ENCODE measurements at places on chromosomes 1 and 21.

DNA sequence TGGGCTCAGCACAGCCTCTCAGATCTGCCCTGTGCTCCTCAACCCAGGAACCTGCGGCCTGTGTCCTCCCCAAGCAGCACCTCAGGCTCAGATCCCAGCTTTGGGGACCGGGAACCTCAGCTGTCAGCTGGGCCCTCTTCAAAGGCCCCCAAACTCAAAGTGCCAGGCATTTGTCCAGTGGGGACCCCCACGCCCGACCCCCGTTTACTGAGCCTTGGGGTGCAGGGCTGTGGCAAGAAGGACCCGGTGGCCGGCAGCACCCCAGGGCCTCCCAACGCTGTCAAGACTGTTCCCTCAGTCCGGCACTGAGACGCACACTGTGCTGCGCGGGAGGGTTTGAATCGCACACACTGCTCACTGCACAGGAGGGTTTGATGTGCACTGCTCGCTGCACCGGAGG, 35.0 kb downstream of the MORN1 start:
- no peak for DNase-seq

- DNase-seq = no peak
These were observed 29.0 kb downstream of the DHCR24 start for GRCh38 chr1:54857746-54858561.

DNA sequence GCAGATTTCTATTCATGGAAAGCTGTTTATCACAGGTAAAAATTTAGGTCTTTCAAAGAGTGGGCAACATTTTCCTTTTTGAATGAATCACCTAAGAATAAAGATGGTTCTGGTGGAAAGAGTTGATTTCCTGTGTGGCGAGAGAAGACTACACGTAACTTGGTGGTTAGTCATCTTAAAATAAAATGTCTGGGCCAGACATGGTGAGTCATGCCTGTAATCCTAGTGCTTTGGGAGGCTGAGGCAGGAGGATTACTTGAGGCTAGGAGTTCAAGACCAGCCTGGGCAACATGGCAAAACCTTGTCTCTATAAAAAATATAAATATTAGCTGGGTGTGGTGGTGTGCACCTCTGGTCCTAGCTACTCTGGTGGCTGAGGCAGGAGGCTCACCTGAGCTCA, 65.7 kb downstream of the DISP1 start:
- DNase-seq = no peak

GRCh38 chr1:217673387-217673786, 42.2 kb downstream of the SPATA17 start:
- DNase-seq = no peak

DNA sequence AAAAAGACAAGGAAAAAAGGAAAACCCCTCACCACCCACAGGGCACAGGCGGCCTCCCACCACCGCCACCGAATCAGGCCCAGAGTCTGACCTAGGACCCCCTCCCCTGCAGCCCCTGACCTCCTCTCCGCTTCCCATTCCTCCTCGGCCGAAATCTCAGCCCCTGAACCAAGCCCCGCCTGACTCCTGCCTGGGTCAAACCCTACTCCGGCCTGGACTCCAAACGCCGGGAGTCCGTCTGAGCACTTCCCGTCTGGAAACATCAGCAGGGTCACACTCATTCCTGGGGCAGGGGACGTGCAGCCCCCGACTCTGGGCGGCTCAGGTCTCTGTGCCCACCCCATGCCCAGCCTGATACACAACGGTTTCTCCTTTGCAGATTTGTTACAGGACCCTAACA, 26.4 kb upstream of the SUMO3 start:
- no peak for DNase-seq

GRCh38 chr1:205015241-205015640, 27.8 kb upstream of the CNTN2 start:
- DNase-seq = no peak

- no peak for DNase-seq
These were observed 434 bp downstream of the EVA1B start for GRCh38 chr1:36322786-36323635.

- DNase-seq = no peak
These were observed 35.4 kb upstream of the PKN2 start for GRCh38 chr1:88648706-88649105.

DNA sequence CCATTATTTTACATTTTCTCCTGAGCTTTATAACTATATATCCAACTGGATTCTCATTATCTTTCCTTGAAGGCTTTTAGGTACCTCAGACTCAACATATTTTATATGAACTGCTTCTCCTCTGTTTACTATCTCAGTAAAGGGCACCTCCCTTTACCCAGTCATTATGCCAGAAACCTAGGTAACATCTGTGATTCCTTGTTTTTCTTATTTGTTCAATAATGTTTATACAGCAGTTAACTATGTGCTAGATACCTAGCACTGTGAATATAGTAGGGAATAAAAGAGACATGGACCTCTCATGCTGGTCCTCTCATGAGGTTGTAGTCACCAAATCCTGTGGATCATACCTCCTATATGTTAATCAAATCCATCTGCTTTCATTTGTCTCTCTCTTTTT, 25.6 kb downstream of the PPP1R12B start:
- DNase-seq = no peak

GRCh38 chr1:13498553-13498952, 15.2 kb downstream of the LRRC38 start:
- DNase-seq = no peak

- no peak for DNase-seq
These were observed 451.7 kb downstream of the CAMTA1 start for GRCh38 chr1:7236844-7237515.

- peak; percentile 59 for DNase-seq
These were observed 27.5 kb downstream of the LRRC8C start for GRCh38 chr1:89660224-89661061.

DNA sequence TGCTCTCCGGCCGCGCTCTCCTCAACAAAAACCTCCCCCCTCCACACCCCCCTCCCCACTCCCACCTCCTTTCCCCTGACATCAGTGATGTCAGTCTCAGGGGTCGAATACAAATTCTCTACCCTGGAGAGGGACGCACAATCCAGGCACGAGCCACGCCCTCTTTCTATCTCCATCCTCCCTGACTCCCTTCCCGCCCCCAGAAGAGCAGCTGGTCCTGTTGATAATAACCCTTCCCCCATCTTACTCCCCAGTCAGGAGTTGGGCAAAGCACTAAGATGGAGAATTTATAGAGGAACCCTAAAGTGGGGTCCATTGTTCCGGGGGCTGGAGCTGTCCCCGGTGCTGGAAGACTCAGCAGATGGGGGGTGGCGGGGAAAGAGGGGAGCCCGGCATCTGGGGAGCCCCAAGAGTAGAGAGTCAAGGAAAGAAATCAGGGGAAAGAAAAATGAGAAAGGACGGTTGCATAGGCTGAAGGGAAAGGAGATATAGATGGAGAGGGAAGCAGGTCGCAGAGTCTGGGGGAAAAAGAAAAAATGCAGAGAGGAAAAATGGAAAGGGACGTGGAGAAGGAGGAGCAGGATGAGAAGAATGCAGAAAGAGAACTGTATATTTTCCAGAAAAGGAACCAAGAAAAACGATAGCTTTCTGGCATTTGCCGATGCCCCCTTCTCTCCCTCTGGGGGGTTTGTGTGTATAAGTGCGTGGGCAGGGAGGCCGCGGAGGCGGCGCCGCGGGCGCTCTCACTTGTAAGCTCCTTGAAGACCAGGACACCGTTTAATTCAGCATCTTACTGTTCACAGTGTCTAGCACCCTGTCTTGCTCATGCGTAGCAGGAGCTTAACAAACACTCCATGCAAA, at the start of gene CELF3:
Gene CELF3 (minus strand): TSS at position 33 of the 861 bp plus-strand sequence. CDS start 783 bp downstream, outside the sequence.
- no peak for DNase-seq

DNA sequence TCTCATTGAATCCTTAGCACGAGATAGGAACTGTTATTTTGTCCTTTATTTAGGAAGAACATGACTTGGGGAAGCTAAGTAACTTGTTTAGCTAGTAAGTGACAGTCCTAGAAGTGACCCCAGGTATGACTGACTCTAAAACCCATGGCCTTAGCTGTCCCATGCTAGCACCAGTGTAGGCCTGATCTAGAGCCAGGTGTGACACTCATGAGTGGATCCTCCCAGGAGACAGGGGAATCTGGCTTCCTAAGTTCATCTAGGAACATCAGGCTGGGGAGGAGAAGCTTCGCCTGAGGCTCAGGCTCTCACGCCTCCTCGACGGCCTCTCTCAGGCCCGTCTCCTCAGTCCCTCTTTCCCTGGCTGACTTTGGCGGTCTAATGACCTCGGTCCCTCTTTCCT, 31.2 kb downstream of the CD48 start:
- DNase-seq = no peak

GRCh38 chr1:20165522-20165951, 20.4 kb upstream of the UBXN10 start:
- no peak for DNase-seq

DNA sequence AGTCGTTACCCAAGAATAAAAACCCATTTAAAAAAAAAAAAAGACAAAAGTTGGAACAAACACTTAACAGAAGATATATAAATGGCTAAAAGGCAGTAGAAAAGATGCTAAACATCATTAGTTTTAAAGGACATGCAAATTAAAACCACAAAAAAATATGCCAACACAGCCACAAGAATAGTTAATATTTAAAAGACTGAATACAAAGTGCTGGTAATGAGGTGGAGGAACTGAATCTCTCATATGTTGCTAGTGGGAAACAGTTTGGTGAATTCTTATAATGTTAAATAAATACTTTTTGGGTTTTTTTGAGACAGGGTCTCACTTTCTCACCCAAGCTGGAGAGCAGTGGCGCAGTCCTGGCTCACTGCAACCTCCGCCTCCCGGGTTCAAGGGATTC, 10.0 kb downstream of the LRRC40 start:
- DNase-seq = no peak

- DNase-seq = no peak
These were observed 36.0 kb downstream of the UBE4B start for GRCh38 chr1:10068605-10069294.

DNA sequence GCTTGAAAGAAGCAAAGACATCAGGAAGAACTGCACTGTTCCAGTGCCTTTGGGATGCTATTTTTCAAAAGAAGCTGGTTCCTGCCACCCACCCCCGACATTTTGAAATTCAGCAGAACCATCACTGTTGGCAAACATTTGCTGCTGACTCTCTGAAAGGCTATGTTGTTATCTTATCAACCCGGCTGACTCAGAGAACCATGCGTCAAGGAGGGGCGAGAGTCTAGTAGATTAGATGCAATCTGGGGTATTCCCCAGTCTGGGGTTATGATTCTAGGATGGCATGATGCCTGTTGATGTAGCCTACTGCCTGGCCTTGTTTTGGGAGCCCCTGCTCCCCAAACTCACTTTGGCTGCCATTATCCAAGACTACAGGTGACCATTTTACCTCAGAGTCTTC, 267.8 kb upstream of the RUNX1 start:
- DNase-seq = no peak

GRCh38 chr1:156961709-156962108, 41.3 kb downstream of the LRRC71 start:
- no peak for DNase-seq

DNA sequence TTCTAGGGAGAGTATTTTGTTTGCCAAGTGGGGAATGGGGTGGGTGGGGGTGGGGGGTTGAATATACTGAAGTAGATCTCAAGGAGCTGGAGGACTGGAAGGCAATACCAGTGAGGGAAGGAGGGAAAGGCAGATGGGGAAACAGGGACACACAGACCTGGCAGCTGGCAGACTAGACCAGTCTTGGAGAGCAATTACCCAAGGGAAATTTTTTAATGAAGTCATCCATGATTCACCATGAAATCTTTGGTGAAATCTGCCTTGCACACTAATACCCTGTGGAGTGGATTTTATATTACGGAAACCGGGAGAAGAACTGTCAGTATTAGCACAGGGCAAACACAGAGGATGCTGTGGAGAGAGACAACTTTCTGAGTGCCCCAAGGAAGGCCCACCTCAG, 29.7 kb upstream of the MARK1 start:
- no peak for DNase-seq

- DNase-seq = no peak
These were observed 258.5 kb downstream of the BACH1 start for GRCh38 chr21:29557200-29557599.

GRCh38 chr1:21912038-21912758, 24.9 kb downstream of the HSPG2 start:
- no peak for DNase-seq

DNA sequence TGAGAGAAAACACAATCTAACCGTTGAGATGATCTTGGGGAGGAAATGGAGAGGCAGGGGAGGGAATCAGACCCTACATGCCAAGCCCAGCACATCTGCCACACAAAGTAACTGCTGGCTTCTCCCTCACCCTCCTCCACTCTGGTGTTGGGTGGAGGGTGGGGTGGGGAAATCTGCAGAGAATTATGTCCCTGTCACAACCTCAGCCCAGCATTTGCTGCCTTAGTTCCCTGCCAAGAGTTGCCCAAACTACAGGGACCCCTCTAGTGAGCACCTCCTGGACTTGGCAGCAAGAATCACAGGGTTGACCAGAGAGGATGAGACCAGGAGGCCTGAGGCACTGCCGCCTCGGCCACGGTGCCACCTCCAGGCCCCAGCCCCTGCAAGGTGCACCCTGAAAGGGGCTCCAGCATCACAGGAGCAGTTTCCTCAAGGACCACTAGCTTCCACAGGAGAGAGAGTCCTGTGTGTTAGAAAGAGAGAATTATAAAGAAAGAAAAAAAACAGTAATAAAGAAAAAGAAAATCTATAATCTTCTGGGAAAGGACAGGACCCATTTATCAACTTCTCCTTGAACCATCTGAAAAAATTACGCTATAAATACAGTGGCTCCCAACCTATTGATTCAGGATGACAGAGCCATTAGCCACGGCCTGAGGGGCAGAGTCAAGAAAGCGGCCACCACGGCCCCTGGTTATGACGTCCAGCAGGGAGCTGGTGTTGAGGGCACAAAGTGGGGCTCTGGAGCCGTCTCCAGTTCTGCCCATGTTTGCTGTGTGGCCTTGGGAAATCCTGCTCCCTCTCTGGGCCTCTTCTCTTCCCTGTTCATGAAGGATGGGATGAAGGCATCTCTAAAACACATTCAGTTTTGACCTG, 451.7 kb downstream of the MATN1 start:
- no peak for DNase-seq

DNA sequence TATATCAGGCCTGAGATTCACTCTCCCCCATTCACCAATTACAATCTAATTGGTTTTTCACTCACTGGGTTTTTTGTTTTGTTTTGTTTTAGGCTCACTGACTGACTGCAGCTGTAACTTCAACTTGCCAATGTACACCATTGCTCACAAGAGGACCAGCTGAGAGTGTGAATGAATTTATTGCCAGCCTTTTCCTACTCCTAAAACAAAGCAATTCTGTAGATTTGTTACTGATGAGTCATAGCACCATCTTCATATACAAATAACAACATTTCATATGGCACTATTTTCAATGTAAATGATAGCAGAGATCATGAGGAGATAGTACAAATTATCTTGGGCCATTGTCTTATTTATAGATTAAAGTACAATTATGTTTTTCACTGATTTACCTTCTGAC, 76.0 kb upstream of the DPYD start:
- no peak for DNase-seq

Data from HFF-Myc (cell line).